ENCODE measurements at places on chromosomes 16 and 17.

DNA sequence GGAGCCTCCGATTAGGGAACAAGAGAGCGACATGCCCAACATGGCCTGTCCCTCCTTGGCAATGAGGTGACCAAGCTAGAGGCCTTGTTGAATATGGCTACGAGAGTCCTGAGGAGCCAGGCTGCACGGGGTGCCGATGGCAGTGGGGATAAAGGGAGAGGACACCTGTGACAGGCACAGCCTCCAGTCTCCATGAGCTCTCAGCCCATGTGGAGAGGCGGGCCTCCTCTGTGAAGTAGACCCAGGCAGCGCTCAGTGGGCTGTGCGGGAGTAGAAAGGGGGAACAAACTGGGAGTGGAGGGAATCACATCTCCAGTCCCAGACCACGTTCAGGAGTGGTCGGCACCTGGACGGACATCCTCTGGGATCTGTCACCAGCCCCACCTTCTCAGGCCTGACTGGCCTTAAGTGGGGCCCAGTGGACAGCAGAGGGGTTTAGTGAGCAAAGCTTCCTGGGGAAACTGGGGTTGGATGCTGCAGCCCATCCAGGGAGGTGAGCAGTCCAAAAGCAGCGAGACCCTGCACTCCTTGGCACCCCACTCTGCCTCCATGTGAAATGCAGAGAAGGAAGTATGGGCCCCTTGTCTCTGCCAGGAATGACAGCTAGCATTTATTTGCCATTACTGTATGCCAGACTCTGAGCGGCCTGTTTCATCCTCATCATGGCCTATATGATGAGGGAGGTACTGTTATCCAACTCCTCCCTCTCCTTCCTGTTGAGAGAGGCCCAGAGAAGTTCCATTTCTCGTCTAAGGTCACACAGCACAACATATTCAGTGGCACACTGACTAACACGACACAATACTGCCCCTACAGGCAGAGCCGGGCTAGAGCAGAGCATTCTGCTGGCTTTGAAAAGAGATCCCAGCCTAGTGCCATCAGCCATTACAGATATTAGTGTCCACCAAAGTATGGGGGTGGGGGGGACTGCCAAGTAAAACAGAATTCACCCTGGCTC lies 4.5 kb upstream of the TMEM92 start:
- no peak for DNase-seq

DNA sequence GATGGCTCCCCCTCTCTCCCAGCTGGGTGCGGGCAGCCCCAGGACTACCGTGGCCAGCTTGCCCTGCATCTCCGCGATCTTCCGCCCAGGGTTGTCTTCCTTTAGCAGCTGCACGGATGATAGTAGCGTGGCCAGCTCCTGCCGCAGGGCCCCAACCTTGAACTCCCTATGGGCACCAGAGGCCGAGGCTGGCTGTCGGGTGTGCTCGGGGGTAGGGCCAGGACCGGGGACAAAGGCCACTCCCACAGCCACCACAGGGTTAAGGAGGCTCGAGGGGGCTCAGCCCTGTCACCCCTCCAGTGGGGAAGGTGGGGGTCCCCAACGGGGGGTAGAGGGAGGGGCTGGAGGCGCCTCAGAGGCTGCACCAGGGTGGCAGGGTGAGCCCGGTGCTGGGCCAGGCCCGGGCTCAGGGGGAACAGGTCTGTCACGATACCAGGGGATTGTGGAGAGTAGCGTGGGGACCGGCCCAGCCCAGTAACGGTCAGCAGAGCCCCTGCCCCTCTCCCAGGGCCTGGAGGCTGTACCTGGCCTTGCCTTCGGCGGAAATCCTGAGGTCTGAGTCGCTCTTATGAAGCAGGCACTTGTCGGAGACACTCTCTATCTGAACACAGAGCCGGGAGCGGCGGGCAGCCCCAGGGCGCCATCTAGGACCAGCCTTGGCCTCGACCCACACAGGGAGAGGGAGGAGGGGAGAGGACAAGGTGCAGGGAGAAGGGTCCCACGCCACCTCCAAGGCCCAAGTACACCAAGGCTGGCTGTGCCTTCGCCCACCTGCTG lies 5.2 kb downstream of the PERCC1 start:
- no peak for DNase-seq

DNA sequence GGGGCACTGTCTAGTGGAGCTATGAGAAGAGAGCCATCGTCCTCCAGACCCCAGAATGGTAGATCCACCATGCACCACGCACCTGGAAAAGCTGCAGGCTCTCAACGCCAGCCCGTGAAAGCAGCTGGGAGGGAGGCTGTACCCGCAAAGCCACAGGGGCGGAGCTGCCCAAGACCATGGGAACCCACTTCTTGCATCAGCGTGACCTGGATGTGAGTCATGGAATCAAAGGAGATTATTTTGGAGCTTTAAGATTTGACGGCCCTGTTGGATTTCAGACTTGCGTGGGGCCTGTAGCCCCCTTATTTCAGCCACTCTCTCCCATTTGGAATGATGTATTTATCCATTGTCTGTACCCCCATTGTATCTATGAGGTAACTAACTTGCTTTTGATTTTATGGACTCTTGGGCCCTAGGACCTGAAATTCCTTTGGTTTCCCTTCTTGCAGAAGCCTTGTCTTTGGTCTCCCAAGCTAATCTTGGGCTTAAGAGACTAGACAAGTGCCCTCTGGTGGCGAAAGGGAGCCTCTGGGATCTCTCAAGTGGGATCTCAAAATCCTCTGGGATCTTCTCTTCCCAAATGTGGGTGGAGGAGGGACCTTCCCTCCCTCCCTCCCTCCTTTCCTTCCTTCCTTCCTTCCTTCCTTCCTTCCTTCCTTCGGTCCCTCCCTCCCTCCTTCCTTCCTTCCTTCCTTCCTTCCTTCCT lies 58.2 kb upstream of the HAPSTR1 start:
- no peak for DNase-seq

DNA sequence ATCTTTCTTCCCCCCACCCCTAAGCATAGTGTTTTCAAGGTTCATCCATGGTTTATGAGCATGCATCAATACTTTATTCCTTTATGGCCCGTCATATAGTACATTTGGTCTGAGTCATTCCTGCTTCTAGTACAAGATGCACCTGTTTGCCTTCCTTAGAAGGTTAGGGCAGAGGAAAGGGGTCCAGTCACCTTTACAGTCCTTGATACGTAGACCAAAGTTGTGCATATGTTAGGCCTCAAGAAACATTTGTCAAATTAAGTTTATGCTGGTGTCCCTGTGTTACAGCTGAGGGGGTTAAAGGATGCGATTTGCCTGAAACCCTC lies 1.4 kb downstream of the CYB5D2 start:
- no peak for DNase-seq

DNA sequence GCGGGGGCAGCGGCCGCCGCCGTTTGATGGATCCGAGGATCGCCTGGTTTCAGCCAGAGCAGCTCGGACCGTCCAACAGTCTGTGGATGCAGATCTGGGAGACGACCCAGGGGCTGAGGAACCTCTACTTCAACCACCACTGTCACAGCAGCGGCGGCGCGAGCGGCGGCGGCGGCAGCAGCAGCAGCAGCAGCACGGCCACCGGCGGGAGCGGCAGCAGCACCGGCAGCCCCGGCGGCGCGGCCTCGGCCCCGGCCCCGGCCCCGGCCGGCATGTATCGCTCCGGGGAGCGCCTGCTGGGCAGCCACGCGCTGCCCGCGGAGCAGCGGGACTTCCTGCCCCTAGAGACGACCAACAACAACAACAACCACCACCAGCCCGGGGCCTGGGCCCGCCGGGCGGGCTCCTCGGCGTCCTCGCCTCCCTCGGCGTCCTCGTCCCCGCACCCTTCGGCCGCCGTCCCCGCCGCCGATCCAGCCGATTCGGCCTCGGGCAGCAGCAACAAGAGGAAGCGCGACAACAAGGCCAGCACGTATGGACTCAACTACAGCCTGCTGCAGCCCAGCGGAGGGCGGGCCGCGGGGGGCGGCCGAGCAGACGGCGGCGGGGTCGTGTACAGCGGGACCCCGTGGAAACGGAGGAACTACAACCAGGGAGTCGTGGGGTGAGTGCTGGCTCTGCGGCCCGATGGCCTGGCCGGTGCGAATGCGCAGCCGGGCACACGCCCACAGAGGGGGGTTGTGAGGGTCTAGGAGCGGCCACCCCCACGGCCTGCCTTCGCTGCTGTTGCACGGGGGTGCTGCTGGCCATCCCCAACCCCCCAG lies 702 bp downstream of the TENT4B start:
- no peak for DNase-seq

DNA sequence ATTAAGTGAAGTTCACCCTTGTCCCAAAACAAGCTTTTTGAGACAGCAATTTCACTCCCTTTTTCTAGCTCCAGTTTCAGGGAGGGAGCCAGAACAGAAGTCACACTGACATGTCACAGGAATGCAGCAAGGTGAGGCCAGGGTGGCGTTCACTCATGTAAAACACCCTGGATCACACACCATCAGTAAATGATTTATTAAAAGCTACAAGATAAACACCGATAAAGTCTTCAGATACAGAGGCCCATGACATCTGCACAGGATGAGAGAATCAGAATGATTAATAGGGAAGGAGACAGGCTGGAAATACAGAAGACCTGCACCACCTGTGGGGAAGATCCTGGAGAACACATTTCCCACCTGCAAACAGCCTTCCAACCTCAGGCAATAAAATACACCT lies 77.5 kb upstream of the DYNLRB2 start:
- DNase-seq = peak; percentile 16

- DNase-seq = no peak
Measured at GRCh38 chr17:69809331-69809730, 265.7 kb upstream of the KCNJ16 start.

DNA sequence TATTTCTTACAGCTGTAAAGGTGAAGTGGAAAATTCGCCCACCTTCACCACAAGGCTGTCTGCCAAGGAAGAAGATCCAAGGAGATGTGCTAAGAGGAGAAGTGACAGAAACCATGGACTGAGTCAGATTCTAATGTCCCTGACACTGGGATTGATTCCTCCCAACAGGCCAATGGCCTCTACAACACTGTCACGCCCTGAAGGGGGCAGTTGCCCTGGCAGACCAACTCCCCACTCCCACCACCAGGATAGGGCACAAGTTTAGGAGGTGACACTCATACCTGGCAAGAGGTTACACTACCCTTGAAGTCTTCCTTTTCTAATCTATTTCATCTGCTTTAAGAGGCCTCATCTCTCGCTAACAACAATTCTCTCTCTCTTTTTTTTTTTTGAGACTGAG lies 16.1 kb downstream of the PIP4K2B start:
- DNase-seq = no peak

- no peak for DNase-seq
Measured at GRCh38 chr16:77289331-77289809, 90.2 kb downstream of the SYCE1L start.

- DNase-seq = no peak
Measured at GRCh38 chr17:45408611-45409421, 23.9 kb downstream of the ARHGAP27 start.

DNA sequence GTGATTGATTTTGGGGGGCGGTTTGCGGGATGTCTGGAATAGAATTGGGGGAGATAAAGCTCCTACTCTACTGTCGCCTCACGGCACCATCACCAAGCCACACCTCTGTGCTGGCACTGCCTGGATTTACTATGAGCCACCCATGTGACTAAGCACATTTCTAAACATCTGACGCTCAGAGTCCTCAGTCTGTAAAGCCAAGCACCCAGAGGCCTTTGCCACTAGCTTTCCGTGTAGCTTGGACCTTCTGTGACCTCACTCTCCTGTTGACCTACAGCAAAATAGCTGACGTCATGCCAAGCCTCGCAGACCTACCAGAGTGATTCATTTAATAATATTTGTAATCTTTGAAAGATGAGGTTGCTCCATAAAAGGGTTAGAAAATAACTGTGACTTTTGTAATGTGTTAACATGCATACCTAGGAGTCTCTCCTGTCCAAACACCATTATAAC lies 38.5 kb upstream of the MYOCD start:
- DNase-seq = no peak

GRCh38 chr17:67716405-67716798 lies 1.3 kb upstream of the NOL11 start:
- DNase-seq = no peak

DNA sequence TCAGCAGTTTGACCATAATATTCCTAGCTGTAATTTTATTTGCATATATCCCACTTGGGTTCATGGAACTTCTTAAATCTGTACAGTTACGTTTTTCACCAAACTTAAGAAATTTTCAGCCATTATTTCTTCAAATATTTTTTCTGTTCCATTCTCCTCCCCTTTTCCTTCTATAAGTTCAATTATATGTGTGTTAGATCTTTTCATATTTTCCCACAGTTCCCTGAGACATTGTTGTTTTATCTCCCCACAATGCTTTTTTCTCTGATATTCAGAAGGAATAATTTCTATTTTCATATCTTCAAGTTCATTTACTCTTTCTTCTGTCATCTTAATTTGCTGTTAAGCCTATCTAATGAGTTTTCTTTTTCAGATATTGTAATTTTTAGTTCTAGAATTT lies 26.1 kb downstream of the IKZF3 start:
- no peak for DNase-seq

DNA sequence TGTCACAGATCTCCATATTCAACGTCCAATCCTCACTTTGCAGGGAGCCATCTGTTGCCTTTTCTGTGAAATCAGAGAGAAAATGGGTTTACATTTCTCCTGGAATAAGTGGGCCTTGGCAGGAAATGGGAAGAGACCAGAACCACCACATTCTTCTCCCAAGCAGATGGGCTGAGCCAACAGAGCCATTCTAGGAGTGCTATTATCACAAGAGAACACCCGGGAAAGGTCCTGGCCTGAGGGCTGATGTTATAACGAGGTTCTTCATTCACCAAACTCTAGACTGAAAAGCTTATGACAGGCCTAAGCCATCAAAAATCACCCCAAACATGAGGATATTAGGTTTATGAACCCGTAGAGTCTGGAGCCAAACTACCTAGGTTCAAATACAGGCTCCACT lies 64.7 kb downstream of the TOM1L2 start:
- DNase-seq = no peak

- no peak for DNase-seq
Measured at GRCh38 chr16:49505556-49505955, 132.0 kb downstream of the C16orf78 start.

GRCh38 chr17:71501711-71502110 lies 619.1 kb upstream of the SOX9 start:
- no peak for DNase-seq

DNA sequence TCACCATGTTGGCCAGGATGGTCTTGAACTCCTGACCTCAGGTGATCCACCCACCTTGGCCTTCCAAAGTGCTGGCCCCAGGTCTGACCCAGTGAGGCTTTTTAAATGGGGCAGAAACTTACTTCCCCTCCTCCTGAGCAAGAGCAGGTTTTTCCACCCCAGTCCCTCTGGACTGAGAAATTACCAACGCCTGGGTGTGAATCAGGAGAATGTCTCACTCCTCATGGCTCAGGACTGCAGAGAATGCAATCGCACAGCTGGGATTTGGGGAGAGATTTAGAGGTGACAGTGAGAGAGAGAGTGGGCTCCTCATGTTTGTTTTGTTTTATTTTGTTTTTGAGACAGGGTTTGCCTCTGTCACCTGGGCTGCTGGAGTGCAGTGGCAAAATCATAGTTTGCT lies 203.6 kb downstream of the RAB11FIP4 start:
- no peak for DNase-seq

GRCh38 chr17:35414247-35414646 lies 18.1 kb downstream of the SLFN12 start:
- no peak for DNase-seq

GRCh38 chr16:67150833-67151396 lies at the start of gene B3GNT9:
Gene B3GNT9 (minus strand): TSS chr16:67150998. CDS start chr16:67150485, 513 bp downstream.
- DNase-seq = no peak

Data from right renal pelvis (tissue), 4 donors.